ENCODE measurements at places on chromosomes 7 and 10.

GRCh38 chr7:118870187-118870586, 645.7 kb downstream of the ANKRD7 start:
- no peak for DNase-seq

- DNase-seq: no peak
Measured at GRCh38 chr10:60305380-60305892, 84.2 kb downstream of the ANK3 start.

GRCh38 chr7:44247868-44248651, 47.3 kb downstream of the YKT6 start:
- DNase-seq: no peak

- DNase-seq: no peak
Measured at GRCh38 chr7:151181011-151181431, 6.0 kb downstream of the ASB10 start.

- DNase-seq: no peak
Measured at GRCh38 chr10:117334066-117334465, 41.2 kb downstream of the PDZD8 start.
